Airway epithelial cell (primary cell): ENCODE measurements at places on chromosomes 7 and 10. TPM values are rescaled to one million over a fixed set of nuclear protein-coding genes. Genes with fewer than 3 reads are reported as not detected.

Gene PALD1
- 0.60 and 0.71 TPM in 2 replicates for total RNA-seq

Gene SPDYE2
- not detected in 2 replicates for total RNA-seq

Gene PRRT4
- 0.56 and 1.3 TPM in 2 replicates for total RNA-seq

Gene SDK1
- 0.21 and 0.23 TPM in 2 replicates for total RNA-seq

Gene SPDYE18
- not detected in 2 replicates for total RNA-seq

Gene SGCE
- 21.7 and 34.5 TPM in 2 replicates for total RNA-seq

Gene ATP6V0A4
- total RNA-seq: 0.21 and 0.23 TPM in 2 replicates

Gene HSPA12A
- 1.5 and 2.2 TPM in 2 replicates for total RNA-seq

Gene CACNB2
- not detected in 2 replicates for total RNA-seq

Gene KNDC1
- 0.09 TPM in 1 of 2 replicates, not detected in the other for total RNA-seq

Gene STAG3
- total RNA-seq: 0.07 and 0.14 TPM in 2 replicates

Gene TUBAL3
- 0.19 and 0.35 TPM in 2 replicates for total RNA-seq

Gene ITGB8
- 20.8 and 24.2 TPM in 2 replicates for total RNA-seq

Gene INA
- 2.4 and 3.7 TPM in 2 replicates for total RNA-seq

Gene LRIT1
- not detected in 2 replicates for total RNA-seq
